ENCODE measurements at places on chromosomes 6 and 20.

GRCh38 chr6:112501705-112502104 lies 154.6 kb downstream of the RFPL4B start:
- no peak for DNase-seq

- DNase-seq: no peak
Measured at GRCh38 chr6:75024828-75025227, 181.0 kb downstream of the COL12A1 start.

DNA sequence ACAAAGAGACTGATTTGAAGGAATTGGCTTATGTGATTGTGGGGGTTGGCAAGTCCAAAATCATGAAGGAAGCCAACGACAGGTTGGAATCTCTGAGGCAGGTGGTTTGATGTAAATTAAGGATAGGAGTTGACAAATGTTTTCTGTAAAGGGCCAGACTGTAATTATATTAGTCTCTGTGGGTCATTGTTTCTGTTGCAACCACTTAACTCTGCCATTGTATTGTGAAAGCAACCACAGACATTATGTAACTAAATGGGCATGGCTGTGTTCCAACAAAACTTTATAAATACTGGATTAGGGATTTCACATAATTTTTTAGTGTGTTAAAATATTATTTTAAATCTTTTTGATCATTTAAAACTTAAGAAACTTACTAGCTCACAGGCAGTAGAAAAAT lies 199.2 kb upstream of the MYLIP start:
- no peak for DNase-seq

GRCh38 chr20:53841741-53842140 lies 228.7 kb downstream of the BCAS1 start:
- no peak for DNase-seq

DNA sequence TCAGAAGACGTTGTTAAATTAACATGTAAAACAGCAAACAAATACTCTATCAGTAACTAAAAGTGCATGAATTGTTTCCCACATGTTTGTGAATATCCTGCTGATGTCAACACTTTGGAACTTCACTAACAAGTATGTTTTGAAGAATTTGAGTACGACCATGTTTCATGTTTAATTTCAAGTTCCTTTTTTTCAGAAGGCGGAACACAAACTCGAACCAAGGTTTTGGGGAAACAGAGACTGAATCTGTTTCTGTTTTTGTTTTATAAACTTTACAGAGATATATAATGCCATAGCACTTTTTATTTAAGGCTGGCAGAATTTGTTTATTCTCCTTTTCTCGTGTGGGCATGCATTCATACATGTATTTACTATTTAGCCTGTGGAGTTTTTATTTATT lies 509.3 kb upstream of the CITED2 start:
- no peak for DNase-seq

DNA sequence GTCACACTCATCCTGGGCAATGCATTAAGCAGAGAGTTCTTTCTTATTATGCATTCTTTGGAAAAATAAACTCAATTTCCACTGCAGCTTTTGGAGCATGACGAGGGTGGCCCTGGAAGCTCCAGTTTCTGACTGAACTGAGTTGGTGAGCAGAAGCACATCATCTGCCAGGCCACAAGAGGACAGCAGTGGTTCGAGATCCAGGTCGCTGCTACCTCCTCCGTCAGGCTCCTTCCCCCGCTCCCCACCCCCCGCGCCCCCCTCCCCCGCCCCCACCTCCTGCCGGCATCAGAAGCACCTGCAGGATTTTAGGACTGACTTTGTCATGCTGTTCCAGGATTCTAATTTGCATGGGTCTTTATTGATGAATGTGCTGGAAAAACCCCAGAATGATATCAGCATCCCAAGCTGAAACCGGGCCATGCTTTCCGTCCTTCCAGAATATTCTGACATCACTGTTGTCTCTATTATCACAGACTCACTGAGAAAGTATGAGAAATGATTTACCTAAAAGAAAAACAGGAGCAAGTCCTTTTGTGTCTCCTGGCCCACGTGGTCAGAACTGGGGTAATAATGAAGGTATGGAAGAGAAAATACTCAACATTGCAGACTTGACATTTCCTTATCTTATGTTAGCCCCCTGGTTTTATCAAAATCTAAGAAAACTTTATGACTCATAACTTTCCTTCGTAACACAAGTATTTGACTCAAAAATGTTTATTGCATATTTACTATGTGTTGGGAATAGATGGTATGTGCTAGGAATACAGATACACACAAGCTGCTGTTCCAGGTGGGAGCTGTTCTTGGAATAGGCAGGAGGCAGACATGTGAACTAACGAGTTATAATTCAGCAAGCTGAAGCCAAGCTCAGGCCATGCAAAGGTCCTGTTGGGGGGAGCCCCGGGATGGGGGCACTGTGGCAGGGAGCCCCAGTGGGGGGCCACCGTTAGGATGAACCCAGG lies 220.2 kb upstream of the EXOC2 start:
- no peak for DNase-seq

DNA sequence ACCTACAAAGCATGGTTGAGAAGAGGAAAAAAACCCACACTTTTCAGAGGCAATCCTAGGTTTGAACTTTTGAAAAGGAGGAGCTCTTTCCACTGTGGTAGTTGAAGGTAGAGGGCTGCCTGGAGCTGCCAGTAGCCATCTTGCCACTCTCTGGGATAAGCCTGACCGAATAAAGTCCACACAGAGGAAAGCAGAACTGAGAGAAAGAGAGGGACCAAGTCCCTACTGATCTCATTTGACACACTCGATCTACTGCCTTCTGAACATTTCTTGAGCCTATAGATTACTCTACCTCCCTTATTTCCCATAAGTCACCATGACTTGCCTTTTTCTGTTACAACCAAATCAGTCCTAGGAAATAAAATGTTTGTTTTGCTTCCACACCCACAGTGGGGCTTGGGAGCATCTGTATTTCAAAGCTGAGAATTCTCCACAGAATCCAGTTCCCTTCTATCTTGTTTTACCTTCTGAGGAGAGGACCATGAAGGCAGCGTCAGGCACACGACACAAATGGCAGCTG lies 147.0 kb upstream of the PTPRK start:
- DNase-seq: no peak

- DNase-seq: no peak
Measured at GRCh38 chr6:11350294-11350693, 117.8 kb upstream of the NEDD9 start.

DNA sequence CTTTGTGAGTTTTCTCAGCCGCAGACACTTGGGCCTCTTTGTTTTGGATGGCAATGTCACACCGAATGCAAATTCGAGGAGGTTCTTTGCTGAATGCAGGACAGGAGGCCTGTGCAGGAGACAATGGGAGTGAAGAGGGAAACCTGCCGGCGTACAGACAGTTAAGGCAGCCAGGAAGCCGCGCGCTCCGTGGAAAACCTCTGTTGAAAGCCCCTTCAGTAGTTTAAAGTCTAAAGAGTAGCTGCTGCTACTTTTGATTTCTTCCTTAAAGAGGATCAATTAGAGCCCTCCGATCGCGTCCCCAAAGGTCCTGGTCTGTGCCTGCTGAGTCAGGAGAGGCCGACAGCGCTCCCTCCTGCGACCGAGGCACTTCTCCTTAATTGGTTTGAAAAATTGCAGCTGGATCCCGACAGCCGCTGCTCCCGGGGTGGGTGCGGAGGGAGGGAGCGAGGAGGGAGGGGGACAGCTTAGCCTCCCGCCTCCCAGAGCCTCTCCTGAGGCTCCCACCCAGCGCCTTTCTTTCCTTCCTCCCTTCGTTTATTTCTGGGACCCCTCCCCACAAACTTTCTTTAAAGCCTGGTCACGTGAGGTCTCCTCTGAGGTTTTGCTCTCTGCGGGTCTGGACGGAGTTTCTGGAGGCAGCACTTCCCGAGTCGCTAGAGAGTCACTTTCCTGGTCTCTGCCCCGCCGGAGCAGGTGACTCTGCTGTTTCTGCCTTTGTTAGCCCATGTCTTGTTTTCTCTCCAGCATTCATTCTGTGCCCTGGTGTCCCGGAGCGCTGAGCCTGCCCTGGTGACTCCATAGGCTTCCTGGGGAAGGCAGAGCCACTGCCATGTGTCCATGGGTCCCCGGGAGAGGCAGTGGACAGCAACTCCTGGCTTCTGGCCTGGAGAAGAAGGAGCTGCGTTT lies 22.3 kb upstream of the RPP40 start:
- DNase-seq: no peak

DNA sequence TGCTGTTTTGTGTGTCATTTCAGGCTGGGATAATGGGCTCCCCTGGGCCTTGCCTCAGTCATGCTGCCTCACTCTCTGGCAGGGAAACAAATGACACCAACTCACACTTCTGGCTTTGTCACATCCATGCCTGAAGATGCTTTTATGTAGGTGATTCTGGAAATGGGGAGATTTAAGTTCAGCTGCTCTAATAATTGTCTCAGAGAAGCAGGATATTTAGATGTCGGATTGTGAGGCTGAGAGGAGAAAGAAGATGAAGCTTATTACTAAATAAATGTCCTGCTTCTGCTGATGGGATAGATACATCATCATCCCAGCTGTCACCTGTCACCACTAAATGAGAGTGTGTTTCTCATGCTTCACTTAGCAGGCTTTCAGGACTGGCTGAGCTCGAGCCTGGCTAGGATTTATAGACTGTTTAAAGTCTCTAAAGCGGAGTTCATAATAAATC lies 480.2 kb upstream of the SPTLC3 start:
- no peak for DNase-seq

DNA sequence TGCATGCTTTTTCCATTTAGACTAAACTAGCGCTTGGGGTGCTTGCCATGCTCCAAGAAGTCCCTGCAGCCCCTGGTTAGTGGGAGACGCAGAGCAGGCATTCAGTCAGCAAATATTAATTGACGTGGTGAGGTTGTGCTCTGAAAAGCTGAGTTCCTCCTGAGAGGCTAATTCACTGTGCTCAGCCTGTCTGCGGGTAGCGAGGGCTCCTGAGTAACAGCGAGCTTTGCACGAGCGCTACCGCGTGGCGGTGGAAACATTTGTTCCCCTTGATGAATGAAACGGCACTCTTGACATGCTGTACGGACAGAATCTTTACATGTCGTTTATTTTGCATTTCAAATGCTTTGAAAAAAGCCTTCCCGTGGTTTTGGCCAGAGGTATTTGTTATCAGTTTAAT lies 170.6 kb upstream of the AGPAT4 start:
- peak; percentile 24 for DNase-seq

DNA sequence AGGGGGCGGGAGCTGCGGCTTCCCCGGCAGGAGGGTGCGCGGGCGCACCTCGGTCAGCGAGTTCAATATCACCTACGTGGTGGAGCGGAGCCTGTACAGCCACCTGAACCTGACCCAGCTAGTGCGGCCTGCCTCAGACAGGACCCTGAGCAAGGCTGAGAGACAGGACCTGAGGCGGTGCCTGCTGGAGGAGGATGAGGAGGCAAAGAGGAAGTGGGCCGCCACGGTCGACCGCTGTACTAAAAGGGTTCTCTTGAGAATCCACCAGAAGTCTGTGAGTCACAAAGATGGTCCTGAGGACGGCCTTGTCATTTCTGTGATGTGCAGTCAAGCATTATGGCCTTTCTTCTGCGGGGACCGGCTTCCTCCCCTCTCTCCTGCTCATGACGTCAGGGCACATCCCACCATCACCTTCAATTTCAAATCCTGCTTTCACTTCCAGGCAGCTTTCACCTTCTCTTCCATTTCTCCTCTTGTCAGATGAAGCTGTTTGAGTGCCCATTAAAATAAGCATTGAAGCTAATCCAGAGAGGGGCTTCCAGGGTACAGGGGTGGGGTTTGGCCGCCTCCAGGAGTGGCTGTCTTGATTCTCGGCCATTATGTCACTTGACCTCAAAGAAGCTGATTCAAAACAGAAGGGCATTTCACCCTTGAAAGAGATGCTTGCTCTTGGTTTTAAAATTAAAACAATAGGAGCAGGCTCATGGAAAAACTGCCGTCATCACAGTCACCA lies 177.6 kb downstream of the SASH1 start:
- DNase-seq: no peak

GRCh38 chr6:84536885-84537638 lies 227.3 kb downstream of the TBX18 start:
- no peak for DNase-seq

DNA sequence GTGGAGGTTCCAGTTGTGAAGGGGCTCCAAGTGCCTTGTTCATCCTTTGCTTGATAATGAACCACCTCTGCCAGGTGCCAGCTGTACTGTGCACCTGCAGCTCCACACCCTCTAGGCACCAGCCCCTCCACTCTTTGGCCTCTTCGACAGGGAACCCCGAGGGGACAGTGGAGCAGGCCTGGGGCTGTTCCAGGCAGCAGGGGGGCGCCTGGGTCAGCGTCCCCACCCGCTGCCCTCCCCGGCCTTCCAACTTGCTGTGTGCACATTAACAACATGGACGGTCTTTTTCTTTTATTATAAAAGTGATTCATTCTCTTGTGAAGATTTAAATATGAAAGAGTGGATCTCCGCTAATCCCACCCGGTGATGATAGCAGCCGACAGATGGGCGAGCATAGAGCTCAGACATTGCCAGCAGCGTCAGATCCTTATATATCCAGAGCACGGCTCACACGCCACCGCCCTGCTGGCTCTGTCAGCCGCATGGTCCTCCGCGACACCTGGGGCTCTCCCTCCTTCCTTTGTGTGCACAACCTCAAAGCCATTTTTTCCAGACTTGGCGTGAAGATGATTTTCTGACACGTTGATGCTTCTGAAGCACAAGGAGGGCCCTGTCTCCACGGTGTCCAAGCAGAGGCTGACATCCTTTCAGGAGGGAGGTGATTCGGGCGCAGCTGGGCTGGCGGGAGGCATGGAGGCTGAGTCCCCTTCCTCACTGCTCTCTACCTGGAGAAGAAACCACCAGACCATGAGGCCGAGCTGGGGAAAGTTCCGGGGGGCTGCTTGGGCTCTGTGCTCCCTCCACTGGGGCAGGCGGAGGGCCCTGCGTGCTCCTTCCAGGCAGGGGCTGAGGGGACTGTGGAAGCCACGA lies 22.2 kb upstream of the MRGBP start:
- DNase-seq: no peak

- DNase-seq: peak; percentile 70
Measured at GRCh38 chr20:32333988-32334885, 23.9 kb upstream of the ASXL1 start.

GRCh38 chr6:162153120-162153519 lies 574.4 kb downstream of the PRKN start:
- no peak for DNase-seq

- no peak for DNase-seq
Measured at GRCh38 chr6:44534291-44534690, 146.8 kb downstream of the CDC5L start.

DNA sequence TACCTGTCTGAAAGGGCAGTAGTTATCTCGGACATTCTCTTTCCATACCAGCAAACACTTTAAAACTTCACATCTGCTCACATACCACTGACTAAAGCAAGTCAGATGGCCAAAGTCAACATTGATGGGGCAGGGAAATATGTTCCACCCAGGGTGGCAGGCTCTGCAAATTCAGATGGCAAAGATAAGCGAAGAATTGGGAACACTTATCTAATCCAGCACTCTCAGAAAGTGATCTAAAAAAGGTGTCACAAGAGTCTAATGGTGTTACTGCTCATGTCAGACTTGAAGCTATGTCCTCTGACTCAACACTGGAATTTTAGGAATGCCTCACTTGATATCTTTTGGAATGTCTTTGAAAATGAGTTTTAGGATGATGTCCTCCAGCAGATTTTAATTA lies 1086.2 kb downstream of the KIF16B start:
- no peak for DNase-seq

- no peak for DNase-seq
Measured at GRCh38 chr20:44083220-44083933, 103.6 kb downstream of the JPH2 start.
